ENCODE measurements at places on chromosomes 7 and 10.

GRCh38 chr7:74657692-74658177, at the start of gene GTF2I:
GTF2I (plus strand) TSS chr7:74657718; CDS start chr7:74689129, 31,411 bp downstream.
- DNase-seq, result no peak

- DNase-seq, result no peak
These were observed 192.5 kb upstream of the SEMA3C start for GRCh38 chr7:81111358-81111757.

DNA sequence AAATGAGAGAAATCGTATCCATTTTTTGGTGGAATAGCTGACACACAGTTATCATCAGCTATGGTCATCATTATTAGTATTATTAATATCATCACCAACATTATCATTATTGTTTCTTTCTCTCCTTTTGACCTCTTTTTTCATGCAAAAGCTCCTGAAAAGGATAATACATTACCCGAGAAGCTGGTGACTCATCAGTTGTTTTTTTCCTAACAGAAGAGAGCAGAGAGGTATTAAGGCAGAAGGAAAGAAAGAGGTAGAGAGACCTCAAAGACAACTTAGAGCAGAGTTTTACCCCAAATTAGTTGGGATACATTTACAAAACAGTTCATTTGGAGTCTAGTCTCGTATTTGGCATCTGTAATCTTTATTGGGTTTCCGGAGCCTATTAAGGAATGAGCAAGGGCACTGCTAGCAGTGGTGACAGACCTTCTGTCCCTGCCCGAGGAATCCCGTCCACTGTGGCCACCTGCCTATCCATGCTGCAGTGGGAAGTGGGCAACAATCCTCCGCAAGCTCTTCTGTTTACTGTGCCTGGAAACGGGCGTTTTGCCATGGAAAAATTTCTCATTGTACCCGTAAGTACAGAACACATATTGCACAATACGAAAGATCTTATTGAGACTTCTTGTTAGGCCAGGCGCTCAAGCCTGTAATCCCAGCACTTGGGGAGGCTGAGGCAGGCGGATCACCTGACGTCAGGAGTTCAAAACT, 170.0 kb upstream of the MKLN1 start:
- DNase-seq, result no peak

DNA sequence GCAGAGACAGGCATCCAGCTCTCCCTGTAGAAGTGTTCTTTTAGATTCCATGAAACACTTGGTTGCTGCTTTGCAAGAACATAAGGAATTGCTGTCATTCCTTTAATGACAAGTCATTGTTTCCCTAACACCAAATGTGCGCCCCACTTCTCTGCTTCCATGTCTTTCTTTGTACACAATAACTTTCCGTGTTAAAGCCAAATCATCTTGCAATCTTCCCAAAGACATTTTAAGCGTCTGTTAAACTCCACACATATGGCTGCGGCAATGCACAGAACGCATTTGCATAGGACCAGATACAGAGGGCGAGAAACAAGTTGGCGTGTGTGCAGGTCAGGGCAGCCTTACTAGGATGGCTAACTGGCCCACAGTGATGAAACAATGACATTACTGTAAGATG, 399.3 kb upstream of the PRKCQ start:
- no peak for DNase-seq

- peak; percentile 75 for DNase-seq
These were observed 34.0 kb upstream of the EBLN1 start for GRCh38 chr10:22251751-22252223.

DNA sequence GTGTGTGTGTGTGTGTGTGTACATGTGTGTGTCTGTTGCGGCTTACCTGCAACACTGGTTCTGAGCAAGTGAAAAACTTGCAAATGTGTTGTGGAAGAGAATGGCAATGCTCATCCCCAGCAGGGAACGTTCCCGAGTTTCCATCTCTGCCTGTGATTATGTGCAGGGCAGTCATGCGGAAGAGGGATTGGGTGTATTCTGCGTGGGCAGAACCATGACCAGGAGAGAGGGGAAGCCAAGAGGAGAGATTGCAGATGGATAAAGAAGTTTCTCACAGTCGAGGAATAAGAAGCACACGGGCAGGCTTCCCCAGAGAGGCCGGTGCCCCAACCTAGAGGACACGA, 99.9 kb downstream of the CTBP2 start:
- DNase-seq, result no peak

DNA sequence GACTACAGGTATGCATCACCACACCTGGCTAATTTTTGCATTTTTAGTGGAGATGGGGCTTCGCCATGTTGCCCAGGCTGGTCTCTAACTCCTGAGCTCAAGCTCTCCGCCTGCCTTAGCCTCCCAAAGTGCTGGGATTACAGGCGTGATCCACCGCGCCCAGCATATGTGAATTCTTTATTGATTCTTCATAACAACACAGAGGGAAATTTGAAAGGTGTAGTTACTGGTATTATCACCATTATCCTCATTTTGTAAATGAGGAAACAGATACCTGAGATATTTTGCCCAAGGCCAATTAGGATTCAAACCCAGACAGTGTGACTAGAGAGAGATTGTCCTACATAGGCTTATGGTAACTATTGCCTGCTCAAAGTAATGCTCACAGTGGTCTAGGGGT, 22.6 kb downstream of the TCF7L2 start:
- DNase-seq, result no peak

DNA sequence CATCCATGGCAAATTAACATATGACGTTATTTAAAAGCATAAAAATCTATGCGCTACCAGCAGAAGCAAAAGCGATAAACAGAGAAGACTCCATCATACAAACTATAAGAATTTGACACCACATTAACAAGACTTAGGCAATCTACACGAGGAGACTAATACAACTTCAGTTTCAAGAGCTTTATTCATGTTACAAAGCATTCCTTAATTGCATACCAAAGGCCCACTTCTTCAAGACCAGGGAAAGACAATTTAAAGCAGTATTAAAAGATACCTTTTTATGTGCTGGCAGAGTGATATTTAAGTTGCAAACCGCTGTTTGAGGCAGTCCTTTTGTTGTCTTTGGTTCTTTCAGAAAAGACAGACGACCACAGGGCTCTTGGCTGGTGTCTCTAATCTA, 176.0 kb upstream of the CCDC6 start:
- no peak for DNase-seq

DNA sequence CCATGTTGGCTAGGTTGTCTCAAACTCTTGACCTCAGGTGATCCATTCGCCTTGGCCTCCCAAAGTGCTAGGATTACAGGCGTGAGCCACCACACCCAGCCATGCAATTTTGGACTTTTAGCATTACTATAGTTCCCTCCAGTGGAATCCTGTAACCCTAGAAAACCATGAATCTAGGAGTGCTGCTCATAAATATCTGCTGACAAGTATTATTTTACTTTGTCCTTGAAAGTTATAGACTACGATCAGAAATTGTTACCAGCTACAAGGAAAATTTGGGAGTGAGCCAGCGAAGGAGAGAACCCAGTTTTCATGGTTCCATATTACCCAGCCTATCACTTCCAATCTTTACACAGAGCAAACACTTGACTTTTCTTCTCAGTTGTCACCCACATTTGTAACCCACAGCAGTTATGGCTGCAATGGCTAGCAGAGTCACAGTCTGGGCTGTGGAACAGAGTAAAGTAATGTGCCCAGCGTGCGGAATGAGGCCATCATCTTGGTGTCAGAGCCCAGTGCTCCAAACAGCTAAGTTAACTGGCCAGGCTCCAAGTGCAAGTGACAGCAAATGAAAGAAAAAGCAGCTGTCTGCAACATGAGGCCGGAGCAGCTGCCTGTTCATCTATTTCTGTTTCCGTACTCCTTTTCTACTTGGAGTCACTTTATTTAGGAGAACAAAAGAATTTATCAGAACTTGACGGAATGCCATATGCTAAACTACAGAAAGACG, 29.9 kb downstream of the ZC3HC1 start:
- DNase-seq, result no peak

DNA sequence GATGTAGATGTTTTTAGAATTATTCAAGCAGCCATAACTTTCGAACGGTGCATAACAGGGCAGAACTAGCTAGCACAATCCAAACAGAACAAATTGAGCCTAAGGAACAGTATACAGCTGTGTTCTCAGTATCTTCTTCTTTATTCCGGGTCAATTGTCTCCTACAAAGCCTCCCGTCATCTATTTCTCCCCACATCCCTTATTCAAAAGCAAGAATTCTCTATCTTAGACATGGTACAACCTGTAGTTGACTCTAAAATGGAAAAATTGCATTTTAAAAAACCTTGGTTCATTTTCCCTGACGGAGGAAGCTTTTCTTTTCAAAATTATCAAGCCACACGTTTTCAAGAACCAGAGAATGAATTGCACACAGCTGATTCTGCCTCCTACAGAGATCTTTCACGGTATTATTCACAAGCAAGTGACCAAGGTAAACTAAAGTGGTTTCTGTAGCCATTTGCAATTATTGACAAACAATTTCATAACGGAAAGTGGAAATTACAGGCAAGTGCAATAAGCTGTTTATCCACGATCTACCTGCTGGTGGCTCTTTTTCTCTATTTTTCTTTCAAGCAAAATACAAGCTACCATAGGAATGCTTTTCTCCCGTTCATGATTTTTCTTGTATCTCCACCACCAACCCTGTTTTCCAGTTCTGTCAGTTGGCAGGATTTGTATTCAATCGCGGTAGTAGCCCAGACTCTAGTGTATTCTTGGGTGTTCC, 2.3 kb downstream of the GRM8 start:
- no peak for DNase-seq

GRCh38 chr7:138154661-138155060, 78.4 kb downstream of the AKR1D1 start:
- no peak for DNase-seq

DNA sequence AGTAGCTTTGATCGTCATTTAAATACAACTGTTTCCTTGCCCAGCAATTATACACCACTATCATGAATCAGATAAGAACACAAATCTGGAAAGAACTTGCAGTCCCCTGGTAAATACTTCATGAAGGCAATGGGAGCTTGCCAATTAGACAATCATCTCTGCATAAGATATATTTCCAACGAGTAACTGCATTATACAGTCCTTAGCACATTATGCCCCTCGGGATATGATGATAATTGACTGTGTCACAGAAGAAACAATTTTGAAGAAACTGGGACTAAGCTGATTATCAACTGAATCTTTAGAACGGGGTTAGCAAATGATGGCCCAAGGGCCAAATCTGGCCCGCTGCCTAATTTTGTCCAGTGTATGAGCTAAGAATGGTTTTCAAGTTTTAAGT, 155.7 kb downstream of the TRIL start:
- no peak for DNase-seq

- no peak for DNase-seq
These were observed 56.5 kb upstream of the WIPF3 start for GRCh38 chr7:29749701-29750321.
